ENCODE measurements at places on chromosomes 1 and 21. TPM values are rescaled to one million over a fixed set of nuclear protein-coding genes. Genes with fewer than 3 reads are reported as not detected.

The SCAMP3 gene
- 65.5 TPM for polyA plus RNA-seq

The MAP3K7CL gene
- polyA plus RNA-seq: 7.8 TPM

The POLR3GL gene
- 54.6 TPM for polyA plus RNA-seq

The RGS16 gene
- polyA plus RNA-seq: 5.5 TPM

The ACOT11 gene
- polyA plus RNA-seq: 15.1 TPM

The FAM229A gene
- 4.9 TPM for polyA plus RNA-seq

The REN gene
- not detected for polyA plus RNA-seq

The PSRC1 gene
- polyA plus RNA-seq: 46.6 TPM

The ARHGEF10L gene
- 21.2 TPM for polyA plus RNA-seq

The LAMC2 gene
- 33.0 TPM for polyA plus RNA-seq

The ADGRB2 gene
- 28.8 TPM for polyA plus RNA-seq

The CACNA1S gene
- polyA plus RNA-seq: 0.08 TPM

The NIBAN1 gene
- polyA plus RNA-seq: 14.9 TPM

The TMOD4 gene
- polyA plus RNA-seq: 1.7 TPM

The FAM131C gene
- 0.11 TPM for polyA plus RNA-seq

The SDC3 gene
- polyA plus RNA-seq: 43.3 TPM

The ST6GALNAC3 gene
- 28.8 TPM for polyA plus RNA-seq

The GPR37L1 gene
- 0.09 TPM for polyA plus RNA-seq

The GUCA2B gene
- not detected for polyA plus RNA-seq

The SLC45A3 gene
- 8.9 TPM for polyA plus RNA-seq

The DCST1 gene
- 0.40 TPM for polyA plus RNA-seq

The A3GALT2 gene
- not detected for polyA plus RNA-seq

The SIPA1L2 gene
- polyA plus RNA-seq: 27.0 TPM

The PCP4 gene
- 4.6 TPM for polyA plus RNA-seq

The STMN1 gene
- polyA plus RNA-seq: 1,388 TPM

The CR1L gene
- 0.28 TPM for polyA plus RNA-seq

The PRKAA2 gene
- polyA plus RNA-seq: 4.1 TPM

The RXFP4 gene
- polyA plus RNA-seq: 0.34 TPM

The ZNF593OS gene
- polyA plus RNA-seq: 2.0 TPM

The CRB1 gene
- 0.52 TPM for polyA plus RNA-seq

The PIGM gene
- 13.0 TPM for polyA plus RNA-seq

The LRRN2 gene
- 4.2 TPM for polyA plus RNA-seq

The SHISAL2A gene
- 1.1 TPM for polyA plus RNA-seq

The THRAP3 gene
- polyA plus RNA-seq: 165 TPM

The TMPRSS15 gene
- polyA plus RNA-seq: 0.08 TPM

The RNU1-2 gene
- 2.7 TPM for polyA plus RNA-seq

The B3GALT5 gene
- 1.2 TPM for polyA plus RNA-seq

The PTPN7 gene
- polyA plus RNA-seq: 1.5 TPM

The CD53 gene
- 10.3 TPM for polyA plus RNA-seq

The AIRE gene
- polyA plus RNA-seq: 0.06 TPM

The SUSD4 gene
- polyA plus RNA-seq: 23.7 TPM

The NT5C1A gene
- 0.37 TPM for polyA plus RNA-seq

The PODN gene
- polyA plus RNA-seq: 10.4 TPM

The CHI3L2 gene
- 0.51 TPM for polyA plus RNA-seq

The ENAH gene
- 215 TPM for polyA plus RNA-seq

The TRIM63 gene
- 0.15 TPM for polyA plus RNA-seq

The GBP6 gene
- 0.21 TPM for polyA plus RNA-seq

Data from right lung (tissue), 10 donors.